Activated gamma-delta T cell treated with Interleukin-2 at 50 U/mL for 16 hours (primary cell): ENCODE measurements at places on chromosomes 3 and 15.

GRCh38 chr3:152334761-152335160, 66.0 kb downstream of the MBNL1 start:
- no peak for DNase-seq

DNA sequence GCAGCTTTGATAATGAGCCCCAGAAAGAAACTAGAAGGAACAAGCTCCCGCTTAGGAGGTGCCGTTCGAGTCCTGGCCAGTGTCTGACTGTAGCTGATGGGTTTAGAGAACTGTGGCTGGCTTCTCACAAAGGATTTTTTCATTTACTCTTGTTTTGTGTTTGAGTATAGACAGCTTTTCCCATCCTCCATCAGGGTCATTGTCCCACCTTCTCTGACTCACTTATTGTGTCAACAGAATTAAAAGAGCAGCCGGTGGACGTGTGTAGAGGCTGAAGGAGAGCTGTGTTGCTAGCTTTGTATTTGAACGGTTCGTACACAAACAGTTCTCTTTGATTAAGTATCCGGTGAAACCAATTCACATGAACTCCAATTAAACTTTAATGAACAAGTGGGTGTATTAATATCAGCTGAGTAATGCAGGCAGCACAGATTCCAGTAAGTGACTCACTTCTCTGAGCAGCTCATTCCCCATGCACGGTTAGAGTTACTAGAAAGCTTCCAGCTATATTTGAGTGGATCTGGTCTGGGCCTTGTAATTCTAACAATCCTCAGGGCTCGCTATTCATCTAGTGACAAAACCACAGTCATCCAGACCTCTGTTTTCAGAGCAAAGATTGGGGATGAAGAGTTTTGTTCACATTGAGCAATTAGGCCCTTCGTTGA, 141.0 kb downstream of the LPP start:
- no peak for DNase-seq

DNA sequence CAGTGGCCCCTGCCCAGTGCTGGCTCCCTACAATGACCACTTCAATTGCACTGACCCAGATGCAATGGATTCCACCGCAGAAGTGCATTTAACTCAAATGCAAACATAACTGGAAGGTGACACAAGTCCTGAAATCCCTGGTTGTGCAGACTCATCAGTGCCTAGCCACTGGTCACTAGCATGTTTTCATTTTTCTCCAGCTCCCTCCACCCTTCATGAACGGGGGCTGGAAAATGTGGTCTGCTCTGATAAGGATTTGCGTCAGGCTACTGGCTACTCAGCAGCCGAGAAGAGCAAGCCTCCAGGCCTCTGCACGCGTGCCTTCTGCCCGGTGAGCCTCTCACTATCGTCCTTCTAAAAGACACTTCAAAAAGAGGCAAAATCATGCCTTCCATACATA, 27.4 kb upstream of the FURIN start:
- DNase-seq: no peak

GRCh38 chr15:76366714-76367113, 30.1 kb downstream of the ISL2 start:
- DNase-seq: no peak

DNA sequence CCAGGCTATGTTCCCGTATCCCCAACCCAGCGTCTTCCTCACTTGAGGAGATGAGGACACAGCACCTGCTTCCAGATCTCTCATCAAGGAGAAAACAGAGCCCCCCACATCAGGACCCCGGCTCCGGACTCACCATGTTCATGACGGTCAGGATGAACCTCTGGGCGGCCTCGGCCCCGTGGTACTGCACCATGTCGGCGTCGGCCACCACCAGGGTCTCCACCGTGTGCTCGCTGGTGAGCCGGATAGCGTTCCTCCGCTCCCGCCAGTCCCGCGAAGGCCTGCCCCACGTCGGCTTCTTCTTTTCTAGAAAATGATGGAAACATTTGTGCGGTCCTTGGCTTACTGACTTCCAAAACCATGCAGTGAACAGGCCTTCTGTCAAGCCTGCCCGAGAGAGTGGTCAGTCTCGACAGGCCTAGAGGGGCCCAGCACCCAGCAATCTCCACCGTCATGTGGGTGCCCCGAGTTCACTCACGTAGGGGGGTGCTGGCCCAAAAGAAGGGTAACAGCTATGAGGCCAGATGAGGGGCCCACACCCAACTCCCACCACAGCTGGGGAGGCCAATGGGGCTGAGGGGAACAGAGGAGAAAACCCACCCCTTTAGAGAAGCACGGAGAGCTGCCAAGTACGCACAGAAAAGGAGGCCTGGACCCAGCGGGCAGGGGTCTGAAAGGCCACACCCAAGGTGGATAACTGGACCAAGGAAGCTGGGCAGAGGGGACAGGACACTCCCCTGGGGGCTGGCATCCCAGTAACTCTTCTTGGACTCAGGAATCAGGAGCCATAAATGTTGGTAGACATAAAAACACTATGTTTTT, 60.5 kb downstream of the ADAMTS17 start:
- DNase-seq: no peak

GRCh38 chr3:122484985-122485384, 29.8 kb downstream of the KPNA1 start:
- no peak for DNase-seq

- DNase-seq: no peak
Observed at GRCh38 chr15:31392761-31393401, 66.2 kb downstream of the KLF13 start.

- no peak for DNase-seq
Observed at GRCh38 chr3:111498022-111498421, 44.0 kb upstream of the CD96 start.

GRCh38 chr15:44971036-44971435, 14.5 kb downstream of the TERB2 start:
- no peak for DNase-seq

- DNase-seq: no peak
Observed at GRCh38 chr15:26115229-26115943, 252.3 kb upstream of the ATP10A start.

- DNase-seq: no peak
Observed at GRCh38 chr15:50018491-50018890, 100.5 kb downstream of the ATP8B4 start.

DNA sequence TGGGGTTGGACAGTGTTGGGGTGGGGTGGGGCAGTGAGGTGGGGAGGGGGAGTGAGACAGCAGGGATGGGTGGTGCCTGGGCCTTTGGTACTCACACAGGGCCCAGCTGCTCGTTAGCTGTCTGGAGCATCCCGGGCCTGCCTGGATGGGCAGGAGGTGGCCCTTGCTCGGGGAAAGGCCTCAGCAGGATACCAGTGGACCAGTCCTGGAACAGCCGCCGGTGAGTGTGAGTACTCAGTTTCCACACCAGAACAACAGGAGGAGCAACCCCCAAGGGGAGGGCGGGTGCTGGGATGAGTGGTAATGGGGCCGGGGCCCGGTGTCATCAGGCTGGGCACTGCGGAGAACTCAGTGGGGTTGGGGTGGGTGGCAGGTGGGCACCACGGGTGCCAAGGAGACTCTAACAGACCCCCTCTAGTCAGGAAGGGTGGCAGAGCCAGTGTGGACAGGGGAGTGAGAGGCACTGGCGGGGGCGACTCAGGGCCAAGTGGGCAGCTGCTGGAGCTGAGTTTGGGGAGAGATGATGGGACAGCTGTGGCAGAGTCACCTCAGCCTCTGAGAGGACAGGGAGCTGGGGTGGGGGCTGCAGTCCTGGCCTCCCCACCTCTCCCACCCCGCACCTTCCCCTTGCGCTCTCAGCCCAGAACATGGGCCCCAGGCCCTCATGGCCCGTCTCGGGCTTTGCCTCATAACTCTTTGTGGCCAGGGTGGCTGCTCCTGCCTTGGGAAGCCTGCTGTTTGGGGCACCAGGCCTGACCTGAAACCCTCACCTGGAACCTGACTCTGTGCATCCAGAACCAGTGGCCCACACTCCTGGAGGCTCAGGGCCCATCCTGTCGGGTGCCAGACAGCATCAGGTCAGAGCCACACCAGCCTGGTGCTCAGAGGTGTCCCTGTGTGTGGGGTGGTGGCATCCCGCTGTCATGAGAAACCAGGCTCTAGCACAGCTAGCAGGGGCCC, 52.1 kb upstream of the PRR23E start:
- DNase-seq: no peak

GRCh38 chr15:52349052-52349700, 53.6 kb upstream of the MYO5C start:
- no peak for DNase-seq

DNA sequence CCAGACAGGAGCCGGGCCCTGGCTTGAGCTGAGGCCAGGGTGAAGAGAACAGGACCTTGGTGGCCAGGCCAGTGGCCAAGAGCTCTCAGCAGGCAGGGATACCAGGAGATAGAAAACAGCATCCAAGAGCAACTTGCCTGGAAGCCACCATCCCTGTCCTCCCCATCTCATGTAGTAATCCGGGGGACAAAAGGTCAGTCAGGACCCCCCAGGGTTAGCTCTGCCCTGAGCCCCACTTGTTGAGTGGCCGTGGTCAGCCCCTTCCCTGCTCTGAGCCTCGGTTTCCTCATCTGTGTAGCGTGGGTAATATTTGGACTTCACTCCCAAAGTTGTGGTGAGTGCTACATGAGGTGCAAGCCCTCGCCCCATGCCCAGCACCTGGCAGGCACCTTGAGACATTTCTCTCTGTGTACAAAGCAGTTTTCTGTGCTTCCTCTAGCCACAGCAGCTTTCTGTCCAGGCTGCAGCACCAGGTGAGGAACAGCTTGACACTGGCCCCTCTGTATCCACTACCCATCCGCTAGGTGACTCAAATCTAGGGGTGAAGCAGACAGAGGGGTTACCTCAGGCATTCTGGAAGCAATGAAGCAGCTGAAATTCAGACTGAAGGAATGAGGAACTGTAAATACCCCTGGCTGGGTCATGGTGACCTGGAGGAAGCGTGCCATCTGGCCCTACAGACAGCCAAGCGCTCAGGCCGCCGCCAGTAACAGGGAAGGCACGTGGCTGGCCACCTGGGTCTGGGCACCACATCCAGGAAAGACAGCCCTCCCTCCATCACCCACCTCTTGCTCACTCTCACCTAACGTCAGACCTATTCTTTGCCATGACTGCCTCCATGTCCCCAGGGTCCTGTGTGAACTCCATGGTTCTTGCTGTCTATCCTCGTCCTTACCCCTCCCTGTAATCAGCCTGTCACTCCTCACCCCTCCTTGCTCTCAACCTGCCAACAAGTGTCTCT, 6.7 kb downstream of the CISH start:
- DNase-seq: no peak

DNA sequence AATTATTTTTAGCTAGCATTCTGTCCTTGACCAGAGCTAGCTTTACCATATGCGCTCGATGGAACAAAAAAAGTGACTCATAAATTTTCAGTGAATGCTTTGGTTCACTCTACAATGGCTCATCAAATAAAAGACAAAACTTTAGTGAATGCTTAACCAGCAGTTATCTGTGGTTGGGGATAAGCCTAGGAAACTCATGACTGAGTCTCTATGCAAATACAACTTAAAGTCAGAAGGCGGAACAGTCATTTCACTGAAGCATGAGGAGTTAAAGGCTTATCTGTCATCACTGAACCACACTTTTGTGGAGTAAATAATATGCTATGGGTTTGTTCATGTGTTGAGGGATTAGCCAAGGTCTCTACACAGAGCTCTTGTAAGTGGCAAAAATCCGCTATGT, 308.4 kb downstream of the SQOR start:
- no peak for DNase-seq

GRCh38 chr3:148158210-148158609, 539.5 kb upstream of the AGTR1 start:
- DNase-seq: no peak

DNA sequence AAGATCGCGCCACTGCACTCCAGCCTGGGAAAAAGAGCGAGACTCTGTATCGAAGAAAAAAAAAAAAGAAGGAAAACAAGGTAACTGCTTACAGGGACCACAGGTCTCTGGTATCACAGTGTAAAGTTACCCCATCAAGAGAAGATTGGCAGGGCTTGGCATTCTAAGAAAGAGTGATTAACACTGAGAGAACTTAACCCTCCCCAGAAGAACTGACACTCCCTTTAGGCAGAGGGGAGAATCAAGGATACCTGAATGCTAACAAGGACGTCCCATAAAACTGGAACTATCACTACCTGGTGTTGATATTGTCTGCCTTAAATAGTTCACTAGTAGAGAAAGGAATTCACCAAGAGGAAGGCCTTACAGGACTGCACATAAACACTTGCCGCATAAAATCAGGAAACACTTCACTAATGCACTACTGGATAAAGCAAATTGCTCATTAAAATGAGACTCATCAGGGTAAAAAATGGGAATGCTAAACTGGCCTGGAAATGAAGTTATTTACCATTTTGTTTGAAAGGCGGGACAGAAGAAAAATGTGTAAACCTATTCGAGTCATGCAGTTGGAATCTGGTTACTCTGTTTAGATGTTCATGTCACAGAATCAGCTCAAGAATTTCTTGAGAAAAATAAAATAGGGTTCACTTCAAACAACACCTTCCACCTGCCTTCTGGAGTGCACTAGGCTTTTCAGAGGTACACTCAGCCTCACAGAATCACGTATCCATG, 121.6 kb downstream of the FOXP1 start:
- DNase-seq: no peak

GRCh38 chr15:51132384-51133139, 37.9 kb upstream of the TNFAIP8L3 start:
- DNase-seq: no peak

DNA sequence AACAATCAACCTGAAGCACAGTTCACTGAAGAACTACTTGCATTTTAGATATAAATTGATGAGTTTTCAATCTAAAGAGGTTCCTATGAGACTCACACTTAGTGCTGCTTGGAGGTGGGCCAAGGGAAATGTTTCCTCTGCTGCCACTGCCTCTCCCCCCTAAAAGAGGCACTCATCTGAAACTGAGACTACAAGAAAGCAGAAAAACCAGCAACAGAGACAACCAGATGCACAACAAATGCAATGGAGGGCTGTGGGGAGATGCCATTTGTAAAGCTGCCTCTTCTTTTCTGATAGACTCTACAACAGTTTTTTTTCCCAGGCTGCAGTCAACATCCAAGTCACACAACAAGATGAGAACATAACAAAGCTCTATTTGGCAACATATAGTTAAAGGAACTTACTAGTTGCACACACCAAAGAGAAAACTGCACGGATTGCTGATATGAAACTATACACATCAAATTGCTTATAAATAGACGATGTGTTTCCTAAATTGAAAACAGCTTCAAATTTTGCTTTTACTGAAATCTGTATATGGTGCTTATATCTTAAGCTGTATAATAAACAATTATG, 11.0 kb downstream of the TSPAN3 start:
- no peak for DNase-seq

- no peak for DNase-seq
Observed at GRCh38 chr3:125646581-125646980, 51.3 kb upstream of the OSBPL11 start.

- no peak for DNase-seq
Observed at GRCh38 chr3:38549486-38549885, 53.3 kb downstream of the EXOG start.

DNA sequence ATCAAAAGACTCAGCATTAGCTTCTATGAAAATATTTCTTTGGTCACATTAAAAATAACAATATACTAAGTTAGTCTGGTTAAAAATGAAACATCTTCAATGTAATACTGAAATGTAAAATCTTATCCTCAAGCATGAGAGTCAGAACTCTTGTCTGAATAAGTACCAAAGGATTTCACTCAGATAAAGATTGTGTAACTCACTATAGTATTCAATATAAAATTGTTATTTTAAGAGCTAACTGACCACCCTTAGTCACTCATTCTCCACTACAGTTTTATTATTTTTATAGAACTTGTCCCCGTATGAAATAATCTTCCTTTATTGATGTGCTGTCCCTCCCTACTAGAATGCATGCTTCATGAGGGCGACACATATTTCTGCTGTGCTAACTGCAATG, 426.3 kb downstream of the MECOM start:
- no peak for DNase-seq
